Stimulated activated CD4-positive, alpha-beta T cell treated with anti-CD3 and anti-CD28 coated beads, Interleukin-2, amount 100 ng/mL, for 24 hours (primary cell): ENCODE measurements at places on chromosomes 7 and 10.

- DNase-seq = no peak
Measured at GRCh38 chr7:16804674-16805439, at the start of gene AGR2. AGR2 (minus strand) TSS chr7:16804999; CDS start chr7:16801796, 3,203 bp downstream.

DNA sequence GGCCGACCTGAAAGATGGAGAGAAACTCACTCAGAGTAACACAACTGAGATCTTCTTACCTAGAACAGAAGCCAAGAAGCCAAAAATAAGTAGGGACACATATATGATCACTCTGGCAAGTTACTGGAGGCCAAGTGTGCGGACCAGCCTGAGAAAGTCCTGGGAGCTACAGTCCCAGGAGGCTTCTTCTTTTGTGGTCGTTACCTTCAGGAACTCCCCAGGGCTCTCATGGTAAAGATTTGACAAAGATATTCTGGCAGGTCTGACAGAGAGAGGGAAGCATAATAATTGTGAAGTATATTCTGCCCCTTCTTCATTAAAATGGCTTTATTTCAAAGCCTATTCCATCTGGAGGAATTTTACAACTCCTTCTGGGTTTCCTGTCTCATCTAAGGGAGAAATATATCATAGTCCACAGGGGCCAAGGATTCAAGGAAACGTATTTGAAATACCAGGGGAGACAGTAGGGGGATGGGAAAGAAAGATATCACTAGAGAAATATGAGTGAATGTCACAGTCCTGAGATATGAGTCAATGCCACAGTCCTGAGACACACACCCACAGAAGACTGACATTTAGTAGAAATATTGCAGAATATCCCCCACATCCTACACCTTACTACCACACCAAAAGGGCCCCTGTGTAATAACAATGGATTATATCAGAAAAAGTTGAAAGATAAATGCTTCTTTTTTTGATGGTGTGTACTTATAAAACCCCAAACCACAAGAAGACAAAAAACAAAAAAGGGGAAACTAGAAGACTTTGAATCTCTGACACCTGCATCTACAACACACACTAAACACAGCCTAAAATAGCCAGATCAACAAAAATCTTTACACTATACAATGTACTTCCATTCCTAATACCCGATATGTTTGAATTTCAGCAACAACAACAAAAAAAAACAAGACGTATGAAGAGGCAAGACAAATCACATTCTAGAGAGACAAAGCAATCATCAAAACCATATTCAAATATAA lies 594.2 kb upstream of the NRG3 start:
- no peak for DNase-seq

DNA sequence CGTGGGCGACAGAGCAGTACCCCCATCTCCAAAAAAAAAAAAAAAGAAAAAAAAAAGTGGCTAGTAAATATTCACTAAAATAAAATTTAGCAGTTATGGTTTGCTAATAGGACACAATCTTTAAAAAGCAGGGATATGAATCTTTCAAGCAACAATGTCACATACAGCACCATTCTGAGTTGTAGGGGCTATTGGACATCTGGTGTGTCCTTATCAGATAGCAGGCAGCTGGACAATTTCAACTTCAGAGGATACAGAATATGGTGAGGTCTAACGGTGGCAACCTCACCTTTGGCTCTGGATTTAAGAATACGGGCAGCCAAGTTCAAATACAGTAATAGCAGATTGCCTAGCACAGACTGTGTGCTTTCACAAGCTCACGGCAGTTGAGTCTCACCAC lies 51.1 kb downstream of the SLC37A3 start:
- DNase-seq = no peak

GRCh38 chr7:47508389-47509380 lies 73.2 kb downstream of the TNS3 start:
- no peak for DNase-seq

- no peak for DNase-seq
Measured at GRCh38 chr10:84693006-84693405, 364.6 kb downstream of the CCSER2 start.

GRCh38 chr7:963236-964078 lies 9.0 kb upstream of the ADAP1 start:
- no peak for DNase-seq

GRCh38 chr7:73442903-73443500 lies 9.4 kb downstream of the FZD9 start:
- DNase-seq = no peak

DNA sequence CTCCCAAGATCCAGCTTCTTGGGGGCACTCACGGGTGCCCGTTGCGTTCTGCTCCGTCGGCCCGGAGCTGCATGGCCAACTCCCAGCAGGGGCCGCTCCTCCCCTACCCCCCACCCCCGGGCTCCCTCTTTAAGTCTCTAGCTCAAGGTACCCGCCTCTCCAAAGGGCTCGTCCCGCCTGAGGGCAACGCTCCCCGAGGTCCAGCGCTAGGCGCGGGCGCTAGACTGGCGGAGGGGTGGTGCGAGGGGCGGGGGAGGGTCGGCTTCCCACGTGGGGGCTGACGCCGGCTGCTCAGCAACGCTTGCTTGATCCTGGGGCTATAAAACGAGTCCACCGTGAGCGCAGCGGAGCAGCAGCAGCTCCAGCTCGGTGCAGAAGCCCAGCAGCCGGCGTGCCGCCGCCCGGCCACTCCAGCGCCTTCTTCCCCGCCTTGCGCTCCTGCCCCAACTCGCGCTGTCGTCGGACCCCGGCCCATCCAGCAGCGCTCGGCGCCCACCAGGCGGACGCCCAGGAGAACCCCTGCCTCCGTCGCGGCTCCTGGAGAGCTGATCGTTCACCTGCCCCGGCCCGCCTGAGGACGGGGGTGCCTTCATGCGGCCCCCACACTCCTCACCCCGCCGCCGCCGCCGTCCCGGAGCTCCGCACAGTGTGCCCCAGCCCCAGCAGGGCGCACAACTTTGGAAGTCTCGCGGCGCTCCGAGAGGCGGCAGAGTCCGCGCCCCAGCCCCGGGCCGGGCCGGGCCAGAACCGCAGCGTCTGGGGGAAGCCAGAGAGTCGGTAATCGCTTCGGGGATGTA lies at the start of gene ADRA2A:
TSS of gene ADRA2A (plus strand) at position 348 of the 797 bp plus-strand sequence. CDS start 968 bp downstream, outside the sequence.
- DNase-seq = peak; percentile 44

DNA sequence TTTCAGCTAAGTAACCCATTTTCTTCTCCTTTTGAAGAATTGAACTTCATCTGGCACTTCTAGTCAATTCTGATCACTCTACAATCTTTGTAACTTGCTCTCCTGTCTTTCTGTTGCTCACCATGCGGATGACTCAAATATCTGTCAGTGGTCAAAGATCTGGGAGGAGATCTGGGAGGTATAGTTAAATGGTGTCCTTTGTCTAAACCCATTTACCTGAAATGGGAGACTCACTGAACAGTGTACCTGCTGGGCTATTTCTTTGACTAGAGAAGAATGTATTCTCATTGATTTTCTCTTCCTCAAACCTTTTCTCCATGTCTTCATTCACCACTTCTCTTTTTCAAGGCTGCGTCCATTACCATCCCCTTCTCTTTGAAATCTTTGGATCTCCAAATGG lies 42.0 kb upstream of the PCLO start:
- no peak for DNase-seq

GRCh38 chr10:83073472-83073871 lies 1065.8 kb upstream of the GHITM start:
- no peak for DNase-seq

GRCh38 chr7:144102041-144102440 lies 7.3 kb upstream of the OR2A2 start:
- no peak for DNase-seq

- DNase-seq = no peak
Measured at GRCh38 chr10:103833731-103834365, 21.5 kb downstream of the SH3PXD2A start.

- DNase-seq = peak; percentile 26
Measured at GRCh38 chr10:132588301-132589013, 50.9 kb downstream of the INPP5A start.

DNA sequence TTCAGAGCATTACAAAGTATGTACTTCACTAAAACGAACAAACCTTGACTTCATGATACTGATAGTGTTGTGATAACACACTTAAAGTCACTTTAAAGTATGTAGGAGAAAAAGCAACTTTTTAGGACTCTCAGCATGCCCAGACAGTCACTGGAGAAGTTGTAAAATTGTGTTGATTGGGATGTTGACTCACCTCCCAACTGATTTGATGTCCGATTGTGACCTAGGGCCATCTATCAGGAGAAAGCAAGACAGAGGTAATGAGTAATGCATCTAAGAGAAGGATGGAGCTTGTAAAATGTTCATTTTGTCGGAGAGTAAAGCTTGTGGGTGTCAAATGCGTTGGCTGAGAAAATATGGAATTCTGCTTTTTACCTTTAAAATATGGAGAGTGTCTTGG lies 135.4 kb upstream of the SEMA3D start:
- DNase-seq = no peak

- DNase-seq = no peak
Measured at GRCh38 chr10:75379212-75379724, 22.3 kb downstream of the ZNF503 start.

- DNase-seq = no peak
Measured at GRCh38 chr10:15858861-15859281, 1.4 kb downstream of the MINDY3 start.

DNA sequence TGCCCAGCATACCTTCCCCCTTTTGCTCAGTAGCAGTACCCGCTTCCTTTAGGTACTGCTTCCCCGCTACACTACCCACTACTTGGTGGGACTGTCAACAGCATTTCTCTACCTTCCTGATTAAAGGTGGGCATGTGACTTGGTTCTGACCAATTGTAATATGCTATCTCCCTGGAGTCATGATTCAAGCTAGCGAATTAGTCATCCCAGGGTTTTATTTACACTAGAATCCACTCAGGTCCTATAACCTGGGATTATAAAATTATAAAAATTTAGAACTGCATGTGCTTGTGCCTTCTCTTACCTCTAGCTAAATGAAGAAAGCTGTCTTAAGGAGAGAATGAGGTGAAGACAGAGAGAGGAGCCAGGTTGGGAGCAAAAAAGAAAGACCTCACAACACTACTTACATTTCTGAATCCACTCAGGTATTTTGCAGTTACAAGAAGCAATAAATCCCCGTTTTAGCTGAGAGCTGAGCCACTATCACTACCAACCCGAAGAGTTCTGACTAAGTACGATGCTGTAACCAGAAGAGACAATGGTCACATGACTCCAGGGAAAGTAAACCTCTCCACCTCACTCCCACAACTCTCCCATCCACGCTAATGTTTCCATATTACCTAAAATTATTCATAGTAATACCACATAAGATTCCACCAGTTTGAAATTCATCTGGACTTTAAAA lies 9.7 kb downstream of the GBX1 start:
- DNase-seq = no peak

DNA sequence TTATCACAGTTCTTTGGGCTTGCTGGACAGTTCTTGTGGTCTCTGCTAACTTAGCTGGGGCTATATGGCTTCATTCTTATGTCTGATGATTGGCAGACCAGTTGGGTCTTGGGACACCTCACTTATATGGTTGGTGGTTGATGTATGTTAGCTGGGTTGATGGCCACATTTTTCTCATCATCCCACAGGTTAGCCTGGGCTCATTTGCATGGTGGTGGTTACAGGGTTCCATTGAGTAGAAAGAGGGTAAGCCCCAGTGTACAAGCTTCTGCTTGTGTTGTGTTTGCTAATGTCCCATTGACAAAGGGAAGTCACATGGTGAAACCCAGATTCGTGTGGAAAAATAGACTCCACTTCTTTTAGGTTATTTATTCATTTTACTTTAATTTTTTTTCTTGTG lies 40.6 kb downstream of the TMEM60 start:
- no peak for DNase-seq

- DNase-seq = no peak
Measured at GRCh38 chr10:86168256-86168655, 198.3 kb downstream of the GRID1 start.

DNA sequence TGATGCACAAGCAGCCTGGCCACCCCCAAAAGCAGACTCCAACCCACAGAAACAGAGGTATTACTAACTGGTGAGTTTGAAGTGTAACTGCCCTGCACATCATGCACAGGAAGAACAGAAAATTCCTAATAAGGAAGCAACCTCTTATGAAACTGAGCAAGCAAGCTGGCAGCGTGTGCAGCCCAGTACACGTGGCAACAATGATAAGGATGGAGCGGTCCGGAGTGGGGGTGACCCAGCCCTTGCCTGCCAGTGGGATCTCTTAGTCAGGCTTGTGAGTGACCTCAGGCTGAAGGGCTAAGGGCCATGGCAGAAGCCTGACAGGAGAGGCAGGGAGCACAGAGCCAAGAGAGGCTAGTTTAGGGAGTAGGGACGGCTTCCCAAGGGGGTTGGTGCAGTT lies 22.1 kb upstream of the AOAH start:
- DNase-seq = no peak

- DNase-seq = no peak
Measured at GRCh38 chr10:22593026-22593425, 121.4 kb downstream of the PIP4K2A start.

DNA sequence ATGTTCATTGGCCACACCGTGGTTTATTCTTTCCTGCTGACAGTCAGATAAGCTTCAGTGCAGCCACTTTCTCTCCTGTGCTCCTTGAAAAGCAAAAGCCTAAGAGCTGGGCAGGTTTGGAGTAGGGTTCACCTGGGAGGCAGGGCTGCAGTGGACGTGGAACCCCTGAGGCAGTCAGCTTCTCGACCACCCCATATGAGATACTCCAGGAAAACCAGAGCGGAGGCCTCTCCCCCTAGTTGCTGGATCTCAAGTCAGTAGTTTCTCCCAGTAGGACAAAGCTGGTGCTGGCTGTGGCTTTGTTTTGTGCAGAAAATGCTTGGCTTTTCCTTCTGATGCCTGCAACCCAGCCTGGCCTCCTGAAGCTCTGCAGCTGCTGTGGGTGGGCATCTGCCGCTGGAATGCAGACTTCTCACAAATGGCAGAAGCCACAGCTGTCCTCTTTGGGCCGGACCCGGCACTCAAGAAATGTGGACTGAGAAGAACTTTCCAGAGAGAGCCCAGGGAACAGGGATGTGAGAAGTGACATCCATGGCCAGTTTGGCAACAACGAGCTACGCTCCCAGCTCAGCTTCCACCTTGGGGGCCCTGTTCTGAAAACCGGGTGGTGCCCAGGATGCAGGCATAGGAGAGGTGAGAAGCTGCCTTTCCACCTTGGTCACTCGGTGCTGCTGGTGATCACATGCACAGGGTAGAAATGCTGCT lies 276.6 kb upstream of the TCERG1L start:
- DNase-seq = no peak

GRCh38 chr7:148962440-148962822 lies 65.9 kb downstream of the PDIA4 start:
- DNase-seq = no peak

DNA sequence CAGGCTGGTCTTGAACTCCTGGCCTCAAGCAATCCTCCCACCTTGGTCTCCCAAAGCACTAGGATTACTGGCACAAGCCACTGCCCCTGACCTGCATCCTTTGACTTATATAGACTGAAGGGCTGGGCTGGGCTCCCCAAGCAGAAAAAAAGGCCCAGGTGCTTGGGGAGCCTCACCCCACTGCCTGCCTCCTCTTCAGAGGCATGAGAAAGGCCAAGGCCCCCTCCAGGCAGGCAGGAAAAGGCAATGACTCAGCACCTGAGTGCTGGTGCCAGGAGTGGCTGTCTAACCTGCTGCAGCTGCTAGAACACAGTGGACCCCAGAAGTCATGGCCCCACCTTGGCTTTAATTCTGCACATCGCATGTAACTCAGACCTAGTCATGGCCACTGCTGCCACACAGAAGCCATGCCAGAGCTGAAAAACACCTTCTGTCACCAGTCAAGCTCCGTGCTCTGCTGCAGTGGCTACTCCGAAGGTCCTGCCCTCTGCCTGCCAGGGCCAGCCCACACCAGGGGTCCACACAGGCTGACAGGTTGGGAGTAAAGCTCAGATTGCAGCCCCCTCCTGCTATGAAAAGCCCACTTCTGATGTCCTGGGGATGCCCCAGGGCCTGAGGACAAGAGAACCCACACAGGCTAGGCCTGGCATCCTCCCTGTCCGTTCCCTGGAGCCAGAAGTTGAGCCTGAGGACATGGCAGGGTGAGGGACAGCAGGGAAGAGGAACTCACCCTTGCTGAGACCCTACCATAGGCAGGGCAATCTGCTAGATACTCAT lies 48.5 kb downstream of the GRID1 start:
- no peak for DNase-seq
